Thyroid gland (tissue), 4 donors: ENCODE measurements at places on chromosomes 13 and 19.

DNA sequence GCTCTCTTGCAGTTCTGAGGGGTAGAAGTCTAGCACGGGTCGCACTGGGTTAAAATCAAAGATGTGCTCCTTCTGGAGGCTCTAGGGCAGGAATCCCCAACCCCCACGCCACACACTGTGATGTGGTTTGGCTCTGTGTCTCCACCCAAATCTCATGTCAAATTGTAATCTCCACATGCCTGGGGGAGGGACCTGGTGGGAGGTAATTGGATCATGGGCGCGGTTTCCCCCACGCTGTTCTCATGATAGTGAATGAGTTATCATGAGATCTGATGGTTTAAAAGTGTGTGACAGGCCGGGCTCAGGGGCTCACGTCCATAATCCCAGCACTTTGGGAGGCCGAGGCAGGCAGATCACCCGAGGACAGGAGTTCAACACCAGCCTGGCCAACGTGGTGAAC lies 26.6 kb upstream of the CALM3 start:
- no peak for DNase-seq

DNA sequence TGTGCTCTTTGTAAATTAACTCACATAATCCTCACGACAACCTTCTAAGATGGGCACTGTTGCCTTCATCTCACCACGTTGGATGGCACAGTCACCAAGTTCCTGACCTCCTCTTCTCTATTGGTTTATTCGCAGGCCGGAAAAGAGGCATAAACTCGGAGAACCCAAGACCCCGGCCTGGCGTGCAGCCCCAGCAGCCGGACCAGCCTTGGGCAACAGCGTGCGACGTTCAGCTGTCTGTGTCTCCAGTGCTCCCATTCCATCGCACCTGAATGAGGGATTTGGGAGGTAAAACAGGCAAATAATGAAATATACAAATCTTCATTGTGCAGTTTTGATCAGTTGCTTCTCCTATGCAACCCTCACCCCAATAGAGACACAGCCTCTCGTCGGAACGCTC lies 34.5 kb upstream of the GAS6 start:
- no peak for DNase-seq

DNA sequence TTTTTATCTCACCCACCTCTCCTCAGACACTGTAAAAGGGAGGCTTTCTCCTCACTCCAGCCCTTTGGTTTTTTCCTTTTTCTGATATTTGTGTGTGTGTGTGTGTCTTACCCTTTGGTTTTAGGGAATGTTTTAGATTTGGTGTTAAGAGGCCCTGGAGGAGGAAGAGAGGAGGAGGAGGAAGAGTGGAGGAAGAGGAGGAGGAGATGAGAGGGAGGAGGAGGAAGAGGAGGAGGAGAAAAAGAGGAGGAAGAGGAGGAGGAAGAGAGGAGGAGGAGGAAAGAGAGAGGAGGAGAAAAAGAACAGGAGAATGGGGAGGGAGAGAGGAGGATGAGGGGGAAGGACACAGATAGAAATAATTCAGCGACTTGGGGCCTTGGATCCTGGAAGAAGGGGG lies 10.5 kb downstream of the KLHL26 start:
- DNase-seq: no peak

- no peak for DNase-seq
Measured at GRCh38 chr13:41054212-41054877, 7.0 kb upstream of the WBP4 start.

DNA sequence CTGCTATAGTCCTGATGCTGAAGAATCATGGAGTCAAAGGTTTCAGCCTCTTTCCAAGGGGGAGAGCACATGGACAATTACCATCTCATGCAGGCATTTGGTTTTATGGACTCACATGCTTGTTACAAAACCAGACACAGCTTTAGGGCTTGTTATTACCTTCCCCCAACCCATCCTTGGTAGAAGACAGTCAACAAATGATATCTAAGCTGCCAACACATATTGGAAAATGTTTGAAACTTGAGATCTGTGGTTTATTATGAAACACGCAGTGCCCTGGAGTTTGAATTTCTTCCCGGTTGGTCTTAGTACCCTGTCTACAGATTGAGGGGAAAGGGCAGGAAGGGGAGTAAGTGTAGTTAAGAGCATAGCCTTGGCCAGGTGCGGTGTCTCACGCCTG lies 12.5 kb upstream of the CYP2A6 start:
- DNase-seq: no peak

GRCh38 chr19:2381148-2381820 lies 21.2 kb downstream of the TMPRSS9 start:
- DNase-seq: no peak

- no peak for DNase-seq
Measured at GRCh38 chr13:90950160-90950559, 397.3 kb upstream of the MIR17HG start.

DNA sequence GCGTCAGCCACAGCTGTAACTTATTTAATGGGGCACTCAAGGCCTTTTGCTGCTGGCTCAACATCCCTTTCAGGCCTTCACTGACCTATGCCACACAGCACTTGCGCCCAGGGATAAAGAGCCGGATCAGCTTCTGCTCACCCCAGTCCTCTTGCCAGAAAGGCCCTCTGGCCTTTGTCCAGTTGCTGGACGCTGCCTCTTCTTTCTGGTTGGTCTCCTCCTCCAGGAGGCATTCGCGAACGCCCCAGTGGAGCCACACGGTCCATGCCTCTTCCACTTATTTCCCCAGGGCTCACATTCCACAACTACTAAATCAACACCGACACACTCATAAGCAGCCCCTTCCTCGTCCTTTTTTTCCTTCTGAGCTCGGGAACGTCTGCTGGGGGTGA lies 3.7 kb upstream of the ZNF329 start:
- DNase-seq: peak; percentile 93

DNA sequence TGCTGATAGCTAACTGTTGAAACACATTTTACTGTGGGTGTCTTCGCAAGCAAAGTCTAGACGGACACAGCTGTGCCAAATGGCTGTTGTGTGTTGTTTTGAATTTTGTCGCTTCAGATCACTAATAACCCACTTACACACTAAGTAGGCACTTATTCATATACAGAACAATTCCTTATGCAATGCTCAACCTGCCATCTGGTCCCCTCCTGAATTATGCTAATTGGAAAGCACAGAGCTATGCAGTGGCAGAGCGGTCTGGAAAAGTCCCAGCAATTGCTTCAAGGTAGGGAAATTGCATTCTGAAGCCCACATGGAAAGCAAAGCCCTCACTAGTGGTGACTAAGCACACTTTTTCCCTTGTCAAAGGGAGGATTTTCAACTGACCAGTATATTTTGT lies 69.9 kb downstream of the C13orf42 start:
- no peak for DNase-seq

- no peak for DNase-seq
Measured at GRCh38 chr13:106100171-106100919, 435.1 kb downstream of the EFNB2 start.

- no peak for DNase-seq
Measured at GRCh38 chr13:96178759-96179158, 88.9 kb downstream of the HS6ST3 start.

DNA sequence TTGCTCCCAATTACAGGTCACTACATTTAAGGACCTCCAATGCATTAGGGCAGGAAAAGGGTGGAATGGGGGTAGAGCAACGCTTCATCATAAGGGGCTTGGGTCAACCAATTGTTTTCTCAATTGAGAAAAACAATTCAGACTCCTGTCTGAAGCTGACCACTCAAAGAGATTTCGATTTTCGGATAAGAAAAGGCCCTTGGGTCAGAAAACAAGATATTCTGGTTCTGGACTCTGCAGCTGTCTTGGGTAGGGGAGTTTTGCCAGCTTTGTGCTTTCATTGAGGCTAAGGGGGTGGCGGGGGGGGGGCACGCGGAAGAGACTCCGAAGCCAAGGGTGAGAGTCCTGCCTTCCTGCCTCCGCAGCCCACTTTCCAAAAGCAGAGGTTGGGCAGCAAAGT lies 4.8 kb upstream of the ZNF98 start:
- peak; percentile 3 for DNase-seq

DNA sequence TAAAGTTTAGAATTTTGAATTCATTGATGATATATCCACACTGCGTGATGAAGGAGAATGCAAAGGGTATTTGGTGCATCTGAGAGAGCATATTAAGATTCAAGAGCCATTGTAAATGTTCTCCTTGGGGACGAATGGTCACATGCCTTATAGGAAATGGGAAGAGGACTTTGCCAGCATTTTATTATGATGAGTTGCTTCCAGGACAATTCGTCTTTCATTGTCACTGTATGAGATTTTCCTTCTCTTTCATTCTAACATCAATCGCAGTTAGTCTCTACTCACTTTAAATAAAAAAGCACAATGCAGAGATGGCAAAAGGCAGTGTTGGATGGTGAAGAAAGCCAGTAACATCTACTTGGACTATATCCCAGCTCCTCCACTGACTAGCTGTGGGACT lies 21.4 kb downstream of the WDFY2 start:
- DNase-seq: no peak

- DNase-seq: no peak
Measured at GRCh38 chr19:16849168-16849567, 20.0 kb downstream of the SIN3B start.

- DNase-seq: peak; percentile 57
Measured at GRCh38 chr19:58181902-58182576, 822 bp upstream of the ZNF274 start.
